Activated T-helper 2 cell treated with anti-CD3 and anti-CD28 coated beads, Interferon-gamma antibody, Interleukin-2, Interleukin-4, amounts not matched to agents 10 μg/mL and 5 μg/mL and 100 μg/mL, durations not matched to agents 14 hours and 24 hours and 36 hours (primary cell): ENCODE measurements at places on chromosomes 5 and 9. TPM values are rescaled to one million over a fixed set of nuclear protein-coding genes. Genes with fewer than 3 reads are reported as not detected.

DNA sequence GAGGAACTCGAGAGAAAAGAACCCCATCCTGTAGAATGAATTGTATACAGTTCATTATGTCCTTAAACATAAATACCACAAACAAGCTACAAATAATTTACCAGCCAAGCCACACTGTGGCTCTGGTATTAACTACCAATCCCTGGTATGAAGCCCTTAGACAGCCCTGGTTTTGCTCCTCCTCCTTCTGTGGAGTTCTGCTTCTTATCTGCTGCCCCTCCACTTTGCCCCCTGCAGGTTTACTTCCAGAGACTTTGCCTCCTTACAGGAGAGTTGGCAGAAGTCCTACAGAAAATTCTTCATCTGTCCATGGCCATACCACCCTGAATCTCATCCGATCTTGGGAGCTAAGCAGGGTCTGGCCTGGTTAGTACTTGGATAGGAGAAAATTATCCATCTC is 219.8 kb downstream of the ACTL7B start:
- DNase-seq = no peak

DNA sequence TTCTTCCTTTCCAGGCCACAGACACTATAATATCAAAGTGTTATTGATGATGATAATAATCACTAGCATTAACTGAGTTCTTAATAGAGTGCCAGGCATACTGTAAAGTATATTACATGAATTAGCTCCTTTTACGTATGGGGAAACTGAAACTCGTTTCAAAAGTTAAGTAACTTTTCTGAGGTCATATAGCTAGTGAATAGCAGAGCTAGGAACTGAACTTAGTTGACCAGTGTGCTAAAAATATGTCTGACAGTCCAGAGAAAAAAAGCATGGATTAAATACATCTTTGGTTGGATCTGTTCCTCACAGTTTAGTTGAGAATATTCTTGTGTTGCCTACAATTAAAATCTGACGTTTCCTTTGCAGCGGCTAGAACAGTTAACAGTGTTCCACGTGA is 18.4 kb upstream of the CATSPER3 start:
- no peak for DNase-seq

DNA sequence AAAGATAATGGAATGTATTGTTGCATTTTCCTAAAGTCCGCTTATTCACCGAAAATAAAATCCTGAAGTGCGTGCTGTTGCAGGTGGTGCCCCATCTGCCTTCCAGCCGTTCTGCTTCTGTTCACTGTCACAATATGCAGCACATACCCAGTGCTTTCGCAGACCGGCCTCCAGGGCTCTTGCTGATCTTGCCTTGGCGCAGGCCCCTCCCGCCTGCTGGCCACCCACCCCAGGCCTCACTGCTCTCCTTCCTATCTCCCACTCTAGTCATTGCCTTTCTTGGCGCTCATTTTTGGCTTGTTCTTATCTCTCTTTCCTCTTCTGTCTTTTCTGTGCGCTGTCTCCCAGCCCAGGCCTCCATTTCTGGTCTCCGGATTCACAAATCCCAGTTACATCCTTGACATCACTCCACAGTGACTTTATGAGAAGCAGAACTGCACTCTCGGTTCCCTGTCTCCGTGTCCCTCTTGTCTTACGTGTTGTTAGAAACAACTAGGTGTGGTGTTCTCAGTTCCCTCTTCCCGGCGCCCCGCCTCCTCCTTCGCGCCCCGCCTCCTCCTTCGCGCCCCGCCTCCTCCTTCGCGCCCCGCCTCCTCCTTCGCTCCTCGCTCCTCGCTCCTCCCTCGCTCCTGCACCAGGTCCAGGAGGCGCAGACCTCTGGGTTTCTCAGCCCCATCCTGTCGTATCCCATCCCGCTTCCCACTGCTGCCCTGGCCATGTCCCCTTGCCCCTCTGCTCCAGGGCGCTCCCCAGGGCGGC is 201.7 kb upstream of the OTULINL start:
- no peak for DNase-seq

Gene HAPLN1
- total RNA-seq = not detected in 2 replicates

- DNase-seq = no peak
These were observed 308.1 kb upstream of the GRAMD2B start for GRCh38 chr5:126115059-126115629.
